ENCODE measurements at places on chromosomes 12 and 14. TPM values are rescaled to one million over a fixed set of nuclear protein-coding genes. Genes with fewer than 3 reads are reported as not detected.

DNA sequence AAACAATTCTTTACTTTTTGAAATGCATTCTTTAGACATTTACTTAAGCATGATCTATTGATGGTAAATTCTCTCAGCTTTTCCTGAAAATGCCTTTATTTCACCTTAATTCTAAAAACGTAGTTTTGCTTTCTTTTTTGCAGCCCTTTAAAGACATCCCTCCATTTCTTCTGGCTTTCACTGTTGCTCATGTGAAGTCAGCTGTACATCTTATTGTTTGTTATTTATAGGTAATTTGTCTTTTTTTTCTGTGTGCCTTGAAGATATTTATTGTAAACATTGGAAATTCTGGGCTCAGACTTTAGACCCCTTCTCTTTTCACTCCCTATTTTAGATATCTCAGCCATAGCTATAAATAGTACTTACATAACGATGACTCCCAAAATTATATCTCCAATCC lies 70.4 kb downstream of the IFNG start:
- peaks cover 12% of the 10 kb centered on the region for H3K4me1 ChIP-seq
- H3K27ac ChIP-seq: no peak overlapping the region

GRCh38 chr14:22887990-22888378 lies 5.0 kb downstream of the REM2 start:
- peak overlapping the region; percentile 88 for H3K27ac ChIP-seq
- DNase-seq: no peak
- H3K36me3 ChIP-seq: peaks cover 9% of the 10 kb centered on the region
- peaks cover 5% of the 10 kb centered on the region for H3K27me3 ChIP-seq
- H3K4me3 ChIP-seq: peak overlapping the region; percentile 87

TAS2R19 gene
- total RNA-seq: 3.6 TPM

DNA sequence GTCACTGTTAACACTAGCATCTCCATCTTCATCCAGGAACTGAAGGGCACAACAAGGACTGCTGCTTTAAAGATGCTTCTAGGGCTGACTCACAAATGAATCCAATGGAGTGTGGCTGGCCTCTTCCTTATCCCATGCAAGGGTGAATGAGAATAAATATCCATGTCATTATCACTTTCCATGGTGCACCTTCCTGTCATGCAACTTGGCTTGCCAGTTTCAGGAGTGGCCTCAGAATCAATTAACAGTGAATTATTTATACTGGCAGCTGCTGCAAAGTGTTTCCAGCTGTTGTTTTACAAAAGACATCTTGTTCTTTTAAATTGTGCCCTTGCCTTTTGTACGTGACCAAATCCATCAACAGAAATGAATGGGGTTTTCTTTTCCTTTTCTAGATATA lies 499.3 kb upstream of the TMEM132C start:
- no peak for DNase-seq
- no peak overlapping the region for H3K27ac ChIP-seq
- no peaks in the 10 kb centered on the region for H3K4me1 ChIP-seq

Measured in activated T-helper 1 cell treated with anti-CD3 and anti-CD28 coated beads, Interleukin-12 subunit alpha, Interleukin-12 subunit beta, Interleukin-2, Interleukin-4 antibody, amounts not matched to agents 30 ng/mL and 10 ng/mL and 1 ng/mL, durations not matched to agents 14 hours and 24 hours and 36 hours (primary cell).